ENCODE measurements at places on chromosomes 12 and 14.

DNA sequence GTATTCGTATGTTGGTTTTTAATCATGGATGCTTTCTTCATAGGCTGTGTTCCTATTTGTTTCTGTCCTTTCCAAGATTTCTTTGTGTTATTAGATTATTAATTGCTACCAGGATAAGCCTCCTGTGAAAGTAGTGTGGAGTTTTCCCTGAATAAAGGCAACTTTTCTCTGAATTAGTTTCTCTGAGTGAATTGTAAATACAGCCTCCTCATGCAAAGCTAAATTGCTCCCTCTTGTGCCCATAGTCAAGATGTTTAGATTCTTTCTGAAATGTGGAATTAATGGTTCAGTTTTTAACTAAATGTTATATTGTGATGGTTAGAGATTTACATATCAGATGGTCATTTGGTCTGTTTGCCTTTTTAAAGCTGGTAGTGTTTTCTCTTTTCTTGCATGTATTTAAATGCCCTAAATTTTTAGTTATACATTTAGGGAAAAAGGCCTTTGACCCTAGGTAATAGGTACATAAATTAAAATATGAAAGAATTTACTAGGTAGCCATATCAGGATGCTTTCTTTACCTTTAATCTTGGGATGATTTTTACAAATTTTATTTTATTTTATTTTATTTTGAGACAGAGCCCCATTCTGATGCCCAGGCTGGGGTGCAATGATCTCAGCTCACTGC is 8.9 kb downstream of the APAF1 start:
- no peak for DNase-seq

DNA sequence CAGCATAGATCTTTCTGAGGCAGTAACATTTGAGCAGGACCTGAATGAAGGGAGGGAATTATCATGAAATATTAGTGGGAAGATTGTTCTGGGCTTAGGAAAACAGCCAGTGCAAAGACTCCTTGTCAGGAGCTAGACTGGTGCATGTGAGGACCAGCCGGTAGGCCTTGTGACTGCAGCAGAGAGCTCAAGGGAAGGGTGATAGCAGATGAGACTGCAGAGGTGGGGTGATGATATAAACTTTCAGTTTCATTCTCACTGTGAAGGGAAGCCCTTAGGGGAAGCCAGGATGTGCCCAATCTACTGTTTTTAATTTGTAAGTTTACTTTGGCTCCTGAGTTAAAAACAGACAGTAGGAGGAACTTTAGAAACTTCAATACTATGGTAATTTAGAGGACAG is 12.4 kb downstream of the IL22 start:
- no peak for DNase-seq

DNA sequence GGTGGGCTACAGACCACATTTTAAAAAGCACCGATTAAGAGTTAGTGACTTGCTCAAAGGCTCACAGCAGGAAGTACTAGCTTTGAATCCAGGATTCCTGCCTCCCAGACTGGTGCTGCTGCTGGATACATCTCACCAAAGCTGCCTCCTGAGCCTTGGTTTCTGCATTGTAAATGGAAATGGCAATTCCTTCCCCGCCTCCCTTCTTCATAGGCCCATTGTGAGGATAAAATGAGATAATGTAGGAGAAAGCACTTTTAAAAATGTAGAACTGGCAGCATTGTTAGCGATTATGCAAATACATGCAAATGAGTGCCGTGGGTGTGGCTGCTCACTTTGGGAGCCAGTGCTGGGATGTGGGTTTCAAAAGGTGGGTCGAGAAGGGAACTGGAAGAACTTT is 15.4 kb downstream of the PDE1B start:
- DNase-seq: no peak

GRCh38 chr12:120573560-120573959 is 7.6 kb downstream of the POP5 start:
- DNase-seq: no peak

DNA sequence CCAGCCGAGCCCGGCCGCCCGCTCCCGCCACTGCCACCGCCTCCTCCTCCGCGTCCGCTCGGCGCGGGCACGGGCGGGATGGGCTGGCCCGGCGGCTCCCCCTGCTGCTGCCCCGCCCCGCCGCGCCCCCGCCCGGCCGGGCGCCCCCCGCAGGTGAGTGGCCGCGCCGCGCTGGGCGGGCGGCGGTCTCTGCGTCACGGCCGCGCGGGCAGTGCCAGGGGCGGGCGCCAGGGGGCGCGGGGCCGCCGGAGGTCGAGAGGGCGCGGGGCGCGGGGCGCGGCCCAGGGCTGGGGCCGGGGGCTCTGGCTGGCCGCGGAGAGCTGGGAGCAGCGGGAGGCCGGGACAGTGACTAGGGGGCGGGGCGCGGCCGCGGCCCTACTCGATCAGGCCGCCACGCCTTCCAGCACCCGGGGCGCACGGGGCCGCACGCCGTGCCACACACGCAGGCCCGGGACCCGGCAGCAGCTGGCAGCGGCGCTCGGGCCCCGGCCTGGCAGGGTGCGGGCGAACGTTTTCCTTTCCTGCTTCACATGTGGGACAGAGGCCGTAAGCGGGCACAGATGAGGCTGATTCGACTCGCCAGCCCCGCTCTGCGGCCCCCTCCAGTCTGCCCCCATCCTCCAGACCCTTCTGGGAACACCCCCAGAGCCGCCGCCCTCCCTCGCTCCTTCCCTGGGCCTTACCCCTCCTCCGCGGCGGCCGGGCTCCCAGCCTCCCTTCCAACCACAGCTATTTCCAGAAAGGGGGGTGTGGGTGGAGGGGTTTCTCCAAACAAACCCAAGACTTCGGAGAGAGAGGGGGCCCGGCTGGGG is 2.4 kb upstream of the TNS2 start:
- DNase-seq: no peak

DNA sequence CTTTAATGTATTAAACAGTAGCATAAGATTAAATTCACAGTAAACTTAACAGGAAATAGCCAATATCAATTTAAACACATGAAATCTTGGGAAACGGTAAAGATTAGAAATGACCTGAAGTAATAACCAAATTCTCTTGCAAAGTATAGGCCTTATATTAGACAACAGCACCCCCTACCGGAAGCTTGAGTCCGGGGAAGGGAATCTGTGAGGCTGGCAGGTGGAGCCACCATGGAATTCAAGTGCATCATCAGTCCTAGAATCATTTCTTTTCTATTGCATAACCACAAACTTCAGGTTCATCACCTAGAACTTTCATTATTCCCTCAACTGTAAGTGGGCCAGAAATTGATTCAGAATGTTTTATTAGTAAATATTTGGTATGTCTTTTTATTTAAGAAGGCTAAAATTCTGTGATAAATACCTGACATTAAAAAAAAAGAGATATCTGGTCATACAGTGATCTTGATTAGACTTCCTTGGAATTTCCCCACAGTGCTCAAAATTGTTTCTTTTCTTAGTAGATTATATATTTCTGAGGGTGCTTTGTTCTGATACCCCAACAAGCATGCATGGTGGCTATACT is 48.6 kb downstream of the AP5M1 start:
- peak; percentile 37 for DNase-seq

DNA sequence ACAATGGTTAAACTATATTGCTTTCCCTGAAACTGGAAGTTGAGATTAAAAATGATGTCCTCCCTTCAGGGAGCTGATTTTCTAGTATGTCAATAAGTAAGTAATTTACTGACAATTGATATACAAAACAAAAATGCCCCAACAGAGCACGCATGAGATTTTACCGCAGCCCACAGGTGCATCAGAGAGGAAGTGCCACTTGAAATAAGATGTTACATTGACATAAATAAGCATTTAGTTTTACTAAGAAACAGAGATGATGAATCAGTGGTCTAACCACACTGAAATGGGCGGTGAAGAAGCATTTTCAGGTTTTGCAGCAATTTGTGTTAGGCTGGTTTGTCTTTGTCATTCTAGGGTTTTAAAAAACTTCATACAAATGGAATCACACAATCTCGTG is 8.8 kb upstream of the CLECL1 start:
- DNase-seq: no peak

DNA sequence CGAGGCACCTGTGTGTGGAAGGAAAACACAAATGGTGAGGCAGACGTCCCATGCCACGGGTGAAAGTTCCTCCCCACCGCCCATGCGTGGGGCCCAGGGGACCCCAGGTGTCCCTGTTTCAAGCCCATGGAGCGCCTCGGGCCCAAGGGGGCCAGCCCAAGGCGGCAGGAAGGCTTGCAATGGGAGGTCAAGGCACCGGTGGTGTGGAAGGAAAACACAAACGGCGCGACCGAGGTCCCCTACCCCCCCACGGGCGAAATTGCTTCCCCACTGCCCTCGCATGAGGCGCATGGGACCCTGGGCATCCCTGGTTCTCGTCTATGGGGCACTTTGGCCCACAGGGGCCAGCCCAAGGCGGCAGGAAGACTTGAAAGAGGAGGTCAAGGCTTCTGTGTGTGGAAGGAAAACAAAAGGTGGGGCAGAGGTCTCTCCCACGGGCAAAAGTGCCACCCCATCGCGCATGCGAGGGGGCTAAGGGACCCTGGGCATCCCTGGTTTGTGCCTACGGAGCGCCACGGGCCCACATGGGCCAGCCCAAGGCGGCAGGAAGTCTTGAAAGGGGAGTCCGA is 379.4 kb downstream of the ALG10 start:
- DNase-seq: no peak

- no peak for DNase-seq
Measured at GRCh38 chr12:20830456-20830855, 20.0 kb downstream of the SLCO1B3 start.

DNA sequence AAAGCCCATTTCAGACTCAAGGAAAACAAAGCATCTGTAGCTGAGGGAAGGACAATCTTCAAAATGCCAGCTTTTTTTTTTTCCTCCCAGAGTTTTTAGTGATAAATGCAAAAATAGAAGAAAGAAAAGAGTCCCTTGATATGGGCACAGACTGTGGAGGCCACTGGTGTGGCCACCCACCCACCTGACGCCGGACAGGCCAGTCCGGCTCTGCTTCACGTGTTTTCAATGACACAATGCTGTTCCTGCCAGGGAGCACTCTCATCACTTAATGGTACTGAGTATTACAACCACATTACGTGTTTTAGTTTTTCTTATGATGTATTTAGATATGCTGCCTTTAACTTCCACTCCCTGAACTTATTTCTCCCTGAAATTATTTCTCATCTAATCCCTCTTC is 155.7 kb upstream of the HIF1A start:
- no peak for DNase-seq

- DNase-seq: peak; percentile 5
Measured at GRCh38 chr14:51006781-51007211, 62.5 kb upstream of the PYGL start.

- no peak for DNase-seq
Measured at GRCh38 chr12:126369487-126370463, 1304.5 kb downstream of the AACS start.

DNA sequence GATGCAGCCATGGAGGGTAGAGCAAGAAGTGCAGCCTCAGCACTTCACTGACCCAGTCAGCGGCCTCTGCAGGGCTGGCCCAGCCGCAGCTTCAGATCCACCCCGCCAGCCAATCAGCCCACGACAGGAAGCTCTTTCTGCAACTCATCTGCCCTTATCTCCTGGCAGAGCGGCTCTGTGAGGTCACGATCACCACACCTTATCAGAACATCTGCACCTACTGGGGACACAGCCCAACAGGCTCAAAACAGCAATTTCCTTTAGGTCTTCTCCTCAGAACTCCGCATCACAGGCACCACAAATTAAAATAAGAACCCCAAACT is 287.3 kb downstream of the BCL11B start:
- no peak for DNase-seq

DNA sequence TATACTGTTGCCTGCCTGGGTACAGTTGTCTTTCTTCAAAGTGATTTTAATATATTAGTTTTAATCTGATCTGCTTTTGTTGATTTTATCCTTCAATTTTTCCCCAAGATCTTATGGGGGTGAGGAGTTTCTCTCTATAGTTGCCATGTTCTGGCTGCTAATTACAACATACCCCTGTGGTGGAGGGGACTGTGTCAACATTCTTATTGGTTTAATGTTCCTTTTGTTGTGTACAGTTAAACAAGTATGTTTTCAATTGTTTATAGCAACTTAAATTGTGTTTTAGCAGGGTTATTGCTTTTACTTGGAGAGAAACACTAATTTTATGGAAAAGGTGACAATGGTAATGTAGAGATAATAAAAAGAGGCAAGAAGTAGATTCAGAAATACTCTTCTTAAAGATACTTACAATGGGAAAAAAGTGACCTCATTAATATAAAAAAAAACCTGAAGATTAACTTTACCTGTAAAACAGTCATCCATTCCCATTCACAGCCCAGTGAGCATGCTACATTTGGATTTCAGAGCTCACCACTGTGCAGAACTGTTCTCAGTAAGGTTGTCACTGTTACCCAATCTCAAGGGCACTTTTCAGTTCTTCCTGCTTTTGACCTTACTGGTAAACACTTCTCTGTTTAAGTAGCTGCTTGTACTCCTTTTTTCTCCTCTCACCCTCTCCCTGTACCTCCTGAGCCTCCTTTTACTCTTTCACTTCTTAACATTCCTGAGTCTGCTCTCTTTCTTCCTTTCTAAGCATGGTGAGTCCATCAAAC is 8.1 kb upstream of the LRRK2 start:
- DNase-seq: no peak

- no peak for DNase-seq
Measured at GRCh38 chr12:86148612-86149011, 107.6 kb downstream of the MGAT4C start.

- no peak for DNase-seq
Measured at GRCh38 chr14:23930742-23931141, 22.8 kb upstream of the DHRS4 start.

DNA sequence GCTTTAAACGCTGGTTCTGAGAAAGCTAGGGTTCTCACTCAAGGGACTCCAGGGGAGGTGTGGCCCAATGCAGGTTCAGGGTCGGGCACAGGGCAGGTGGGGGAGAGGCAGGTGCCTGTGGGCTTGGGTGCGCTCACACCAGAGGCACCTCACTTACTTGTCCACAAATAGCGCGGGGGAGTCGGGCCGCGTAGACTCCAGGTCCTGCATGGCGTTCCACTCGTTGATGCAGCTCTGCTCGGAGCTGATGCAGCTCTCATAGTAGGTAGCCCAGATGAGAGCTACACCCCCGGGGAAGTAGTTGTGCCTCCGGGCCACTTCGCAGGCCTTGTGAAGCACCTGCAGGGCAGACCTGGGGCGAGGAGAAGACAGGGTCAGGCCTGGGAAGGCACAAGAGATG is 49.9 kb downstream of the SSH1 start:
- no peak for DNase-seq

DNA sequence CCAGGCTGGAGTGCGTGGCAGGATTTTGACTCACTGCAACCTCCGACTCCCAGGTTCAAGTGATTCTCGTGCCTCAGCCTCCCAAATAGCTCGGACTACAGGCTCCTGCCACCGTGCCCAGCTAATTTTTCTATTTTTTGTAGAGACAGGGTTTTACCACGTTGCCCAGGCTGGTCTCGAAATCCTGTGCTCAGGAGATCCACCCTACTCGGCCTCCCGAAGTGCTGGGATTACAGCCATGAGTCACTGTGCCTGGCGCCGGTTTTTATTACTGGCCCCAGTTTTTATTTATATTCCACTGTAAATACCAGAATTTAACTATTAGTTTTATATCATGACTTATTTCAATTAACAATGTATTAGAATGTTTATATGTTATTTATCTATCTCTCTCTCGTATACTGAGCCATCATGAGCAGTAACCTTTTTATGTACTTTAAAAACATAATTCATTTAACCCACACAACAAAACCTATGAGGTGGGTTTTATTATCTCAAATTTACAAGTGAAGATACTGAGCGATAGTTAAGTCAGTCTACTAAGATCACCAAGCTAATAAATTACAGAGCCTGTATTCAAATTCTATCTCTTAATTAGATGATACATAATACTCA is 47.8 kb downstream of the HECTD1 start:
- DNase-seq: no peak

GRCh38 chr12:112841240-112841639 is 49.7 kb downstream of the RPH3A start:
- DNase-seq: no peak

GRCh38 chr12:24551163-24551786 is 397.6 kb downstream of the BCAT1 start:
- no peak for DNase-seq

Data from epithelial cell of prostate (primary cell).